ENCODE measurements at places on chromosomes 3 and 15.
A peak's percentile ranks its signal among the peaks of the same experiment; 100 is the strongest.

DNA sequence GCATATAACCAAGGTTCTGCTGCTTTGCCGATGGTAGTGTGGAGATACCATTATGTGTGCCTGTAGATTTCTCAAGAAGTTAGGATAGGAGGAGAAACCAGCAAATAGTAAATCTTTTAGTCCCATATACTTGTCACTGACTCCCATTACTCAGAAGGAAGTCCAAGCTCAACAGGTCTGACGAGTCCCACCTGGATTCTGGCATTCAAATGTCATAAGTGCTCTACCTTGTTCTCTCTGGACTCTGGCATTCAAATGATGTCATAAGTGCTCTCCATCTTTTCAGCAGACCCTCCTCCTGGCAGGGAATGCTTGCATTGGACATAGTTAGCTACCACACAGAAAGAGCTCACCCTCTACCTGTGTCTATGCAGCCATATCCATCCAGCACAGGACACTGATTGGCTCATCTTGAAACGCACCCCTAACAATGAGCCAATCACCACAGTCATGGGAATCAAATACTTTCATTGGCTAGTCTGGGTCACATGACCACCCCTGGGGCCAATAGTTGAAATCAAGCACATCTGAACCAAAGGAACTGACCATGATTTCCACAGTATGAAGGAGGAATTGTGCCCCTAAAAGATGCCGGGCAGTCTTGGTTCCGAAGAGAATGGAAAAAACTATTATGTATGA, 205.0 kb upstream of the ADAMTS9 start:
- no peak for DNase-seq

- DNase-seq: no peak
These were observed 100.6 kb downstream of the DNAJB8 start for GRCh38 chr3:128366136-128366535.

DNA sequence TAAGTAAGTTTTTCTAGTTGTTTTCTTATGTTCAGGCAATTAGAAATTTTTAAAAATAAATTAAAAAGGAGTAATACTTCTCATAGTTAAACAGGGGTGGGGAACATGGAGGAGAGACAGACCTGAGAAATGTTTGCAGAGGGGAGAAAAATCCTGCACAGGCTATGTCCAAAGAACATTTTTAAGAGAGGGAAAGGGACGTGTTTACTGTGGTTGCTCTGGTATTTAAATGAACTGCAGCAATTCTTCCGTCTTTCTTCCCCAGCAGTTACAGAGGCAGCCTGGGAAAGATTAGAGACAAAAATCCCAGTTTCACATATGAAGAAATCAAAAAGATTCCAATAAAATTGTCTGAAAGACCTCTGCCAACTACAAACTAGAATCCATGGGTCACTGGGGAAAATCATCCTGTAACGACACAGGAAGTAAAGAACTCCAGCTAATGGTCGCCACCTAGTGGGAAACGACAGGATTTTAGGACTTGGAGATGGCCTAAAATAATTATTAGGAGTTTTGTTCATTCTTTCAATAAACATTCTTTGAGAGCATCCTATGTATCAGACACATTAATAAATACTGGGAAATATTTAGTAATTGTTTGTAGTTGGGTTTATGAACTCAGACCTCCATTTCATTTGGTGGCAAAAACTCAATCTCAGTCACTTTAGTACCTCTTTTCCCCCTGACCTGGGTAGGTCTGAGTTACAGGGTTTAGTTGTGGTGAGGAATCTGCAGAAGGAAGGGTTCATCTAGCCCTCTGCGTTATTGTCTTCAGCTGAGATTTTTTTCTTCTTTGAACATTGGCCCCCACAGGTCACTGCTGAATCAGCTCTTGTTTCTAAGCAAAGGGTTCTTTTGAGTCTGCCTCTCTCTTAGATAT, 69.9 kb upstream of the GOLIM4 start:
- no peak for DNase-seq

- DNase-seq: peak; percentile 83
These were observed 5.2 kb downstream of the LINS1 start for GRCh38 chr15:100596792-100597191.

- DNase-seq: no peak
These were observed 134.2 kb upstream of the RAD18 start for GRCh38 chr3:9097495-9097894.

GRCh38 chr3:55958605-55959004, 471.5 kb upstream of the WNT5A start:
- no peak for DNase-seq

GRCh38 chr3:194871143-194871863, 185.6 kb downstream of the FAM43A start:
- no peak for DNase-seq

DNA sequence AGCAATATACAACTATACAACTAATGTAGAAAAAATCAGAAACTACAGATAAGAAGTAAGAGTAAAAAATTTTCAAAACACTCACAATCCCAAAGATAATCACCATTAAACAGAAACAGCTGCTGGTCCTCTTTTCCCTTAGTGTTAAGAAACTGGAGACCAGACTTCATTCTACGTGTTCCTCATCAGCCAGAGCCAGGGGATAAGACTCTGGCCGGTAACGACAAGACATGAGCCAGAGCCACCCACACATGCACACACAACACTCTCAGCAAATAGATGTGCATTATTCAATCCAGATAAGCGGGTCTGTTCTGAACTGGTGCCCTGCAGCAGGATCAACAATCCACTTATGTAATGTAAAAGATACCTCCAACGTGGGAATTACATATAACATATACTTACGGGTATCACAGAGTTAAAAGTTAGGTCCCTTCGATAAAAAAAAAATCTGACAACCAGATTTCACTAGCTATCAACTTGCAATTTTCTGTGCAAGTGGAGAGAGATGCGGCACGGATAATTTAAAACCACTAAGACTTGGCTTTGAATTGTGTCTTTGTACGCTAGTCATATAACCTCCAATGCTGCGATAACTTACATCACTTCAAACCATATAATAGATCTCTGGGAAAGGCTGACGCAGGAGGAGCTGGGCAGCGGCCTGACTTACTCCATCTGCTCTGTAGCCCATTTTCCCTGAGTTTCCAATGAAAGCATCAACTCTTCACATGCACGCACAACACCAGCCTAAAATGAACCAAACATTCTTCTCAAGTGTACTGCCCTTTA, 17.8 kb downstream of the PRICKLE2 start:
- DNase-seq: no peak

- DNase-seq: no peak
These were observed 34.5 kb upstream of the INSYN1 start for GRCh38 chr15:73787621-73788020.

DNA sequence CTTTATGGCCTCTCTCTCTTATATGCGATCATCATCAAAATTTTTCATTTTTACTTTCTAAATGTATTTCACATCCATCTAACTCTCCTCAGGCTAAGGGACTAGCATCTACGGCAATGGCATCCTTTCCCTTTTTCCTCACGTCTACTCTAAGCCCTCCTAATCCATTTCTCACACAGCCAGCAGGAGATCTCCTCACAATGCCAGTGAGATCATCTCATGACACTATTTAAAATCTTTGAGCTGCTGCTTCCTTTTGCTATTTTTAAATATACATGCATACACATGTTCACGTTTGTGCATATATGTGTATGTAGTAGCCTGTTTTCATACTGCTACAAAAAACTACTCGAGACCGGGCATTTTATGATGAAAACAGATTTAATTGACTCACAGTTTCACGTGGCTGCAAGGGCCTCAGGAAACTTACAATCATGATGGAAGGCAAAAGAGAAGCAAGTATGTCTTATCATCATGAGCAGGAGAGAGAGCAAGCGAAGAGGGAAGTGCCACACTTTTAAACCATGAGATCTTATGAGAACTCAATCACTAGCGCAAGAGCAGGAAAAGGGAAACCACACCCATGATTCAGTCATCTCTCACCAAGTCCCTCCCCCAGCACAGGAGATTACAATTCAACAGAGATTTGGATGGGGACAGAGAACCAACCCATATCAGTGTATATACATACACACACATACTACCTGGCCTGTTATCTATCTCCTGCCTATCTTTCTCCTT, 599.2 kb upstream of the ROBO1 start:
- DNase-seq: no peak
